ENCODE measurements at places on chromosomes 5 and 9.

DNA sequence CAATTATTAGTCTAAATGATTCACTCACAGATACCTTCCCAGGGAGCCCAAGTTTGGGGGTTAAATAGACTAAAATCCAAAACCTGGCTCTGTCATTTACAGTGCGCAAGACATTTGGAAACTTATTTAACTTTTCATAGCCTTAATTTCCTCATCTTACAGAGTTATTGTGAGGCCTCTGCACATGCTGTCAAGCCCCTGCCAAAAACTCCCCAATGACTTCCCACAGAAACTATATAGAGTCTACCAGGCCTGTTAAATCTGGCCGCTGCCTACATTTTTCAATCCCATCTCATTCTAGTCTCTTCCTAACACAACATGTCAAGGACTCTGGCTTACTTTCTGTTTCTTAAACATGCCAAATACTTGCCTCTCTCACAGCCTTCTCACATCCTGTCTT lies 412.5 kb downstream of the ELAVL2 start:
- DNase-seq: no peak

DNA sequence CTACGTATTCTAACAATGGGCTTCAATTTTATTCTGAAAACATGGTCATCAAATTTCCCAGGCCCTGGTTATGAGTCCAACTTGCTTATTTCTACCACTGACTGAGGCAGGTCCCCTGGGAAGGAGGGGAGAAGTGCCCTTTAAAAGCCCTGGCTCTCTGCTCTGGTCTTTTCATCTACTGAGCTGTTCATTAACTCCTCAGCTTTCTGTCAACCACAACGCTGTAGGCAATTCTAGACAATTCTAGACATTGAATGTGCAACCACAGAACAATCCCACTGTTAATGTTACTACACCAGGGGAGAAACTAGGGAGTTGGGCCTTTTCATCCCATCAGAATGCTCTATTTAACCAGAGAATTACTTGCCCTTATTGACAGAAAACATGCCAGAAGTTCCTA lies 10.0 kb downstream of the MOCS2 start:
- no peak for DNase-seq

GRCh38 chr5:141172381-141173204 lies at the start of gene PCDHB7:
Gene PCDHB7 (plus strand): TSS chr5:141172644. CDS start chr5:141172836, 192 bp downstream.
- peak; percentile 19 for DNase-seq

DNA sequence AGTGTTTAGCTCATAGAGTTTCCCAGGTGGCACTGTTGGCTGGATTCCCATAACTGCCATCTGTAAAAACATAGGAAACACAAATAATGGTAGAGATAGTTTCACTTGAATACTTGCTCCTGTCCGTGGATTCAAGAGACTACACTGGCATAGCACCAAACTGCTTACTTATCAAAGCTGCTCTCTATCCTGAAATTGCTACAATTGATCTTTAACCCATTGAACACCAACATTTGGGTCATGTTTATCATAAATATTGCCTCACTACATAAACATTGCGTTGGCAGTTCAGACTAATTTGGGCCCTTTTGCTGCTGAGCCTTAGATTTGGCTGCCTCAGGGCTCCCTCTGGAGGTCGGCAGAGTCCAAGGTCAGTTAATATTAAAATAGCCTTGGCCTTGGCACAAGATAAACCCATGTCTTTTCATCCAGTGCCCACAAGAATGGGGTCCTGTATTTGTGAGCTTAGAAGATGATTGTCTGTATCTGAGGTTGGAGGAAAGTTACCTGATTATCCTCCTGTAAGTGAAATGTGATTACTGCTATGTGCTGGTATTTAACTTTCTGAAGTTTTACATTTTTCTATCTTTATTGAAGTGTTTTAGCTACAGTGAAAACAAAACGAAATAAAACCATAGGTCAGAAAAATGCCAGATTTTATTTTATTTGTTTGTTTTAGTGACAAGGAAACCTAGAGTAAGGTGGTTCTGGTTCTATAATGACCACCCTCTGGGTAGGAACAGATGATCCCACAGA lies 4.0 kb upstream of the RANBP3L start:
- DNase-seq: peak; percentile 32

DNA sequence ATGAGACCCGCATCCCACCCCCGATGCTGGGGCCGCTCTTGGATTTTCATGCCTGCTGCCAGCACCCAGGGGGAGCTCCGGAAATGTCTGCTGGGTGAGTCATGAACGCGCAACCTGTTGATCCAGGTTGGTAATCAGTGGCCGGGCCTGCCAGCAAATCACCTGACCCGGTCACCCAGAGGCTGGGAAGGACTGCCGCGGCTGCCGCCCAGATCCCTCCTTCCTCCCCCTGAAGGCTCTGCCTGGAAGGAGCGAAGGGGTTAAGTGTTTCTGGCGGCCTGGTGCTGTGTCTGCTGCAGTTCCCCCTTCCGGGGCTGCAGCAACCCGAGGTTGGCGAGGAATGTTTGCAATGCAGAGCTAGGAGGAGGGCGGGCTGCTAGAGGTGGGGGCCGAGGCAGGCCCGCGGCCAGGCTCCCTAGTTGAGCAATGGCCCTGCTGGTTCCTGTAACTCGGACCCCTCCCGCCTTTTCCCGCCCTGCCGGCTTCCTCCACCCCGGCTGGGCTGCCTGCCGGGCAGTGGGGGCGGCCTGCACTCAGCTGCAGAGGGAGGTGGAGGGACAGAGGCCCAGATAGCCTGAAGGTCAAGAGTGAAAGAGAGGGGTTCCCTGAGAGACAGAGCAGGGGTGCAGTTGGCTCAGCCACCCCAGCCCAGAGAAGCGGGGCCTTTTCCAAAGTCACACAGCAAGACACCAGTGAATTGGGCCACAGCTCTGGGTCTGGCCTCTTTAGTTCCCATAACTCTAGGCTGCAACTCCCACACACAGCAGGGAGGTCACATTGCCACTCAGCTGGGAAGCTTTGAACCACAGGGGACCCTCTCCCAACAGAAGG lies 156.3 kb upstream of the IER5L start:
- peak; percentile 17 for DNase-seq

GRCh38 chr5:60403343-60404006 lies 296.5 kb downstream of the DEPDC1B start:
- DNase-seq: no peak
